Heart right ventricle (tissue), 16 donors: ENCODE measurements at places on chromosomes 16 and 17. TPM values are rescaled to one million over a fixed set of nuclear protein-coding genes. Genes with fewer than 3 reads are reported as not detected.

The FBXO31 gene
- total RNA-seq = 77.5 TPM

GRCh38 chr16:47198180-47198575 is 54.4 kb upstream of the NETO2 start:
- no peaks in the 10 kb centered on the region for H3K27me3 ChIP-seq
- no peak for DNase-seq
- no peak overlapping the region for H3K27ac ChIP-seq

- no peak overlapping the region for H3K4me3 ChIP-seq
- H3K27ac ChIP-seq = no peak overlapping the region
- no peaks in the 10 kb centered on the region for H3K4me1 ChIP-seq
- no peaks in the 10 kb centered on the region for H3K27me3 ChIP-seq
Measured at GRCh38 chr17:36598951-36599401, 2.4 kb upstream of the MRM1 start.

DNA sequence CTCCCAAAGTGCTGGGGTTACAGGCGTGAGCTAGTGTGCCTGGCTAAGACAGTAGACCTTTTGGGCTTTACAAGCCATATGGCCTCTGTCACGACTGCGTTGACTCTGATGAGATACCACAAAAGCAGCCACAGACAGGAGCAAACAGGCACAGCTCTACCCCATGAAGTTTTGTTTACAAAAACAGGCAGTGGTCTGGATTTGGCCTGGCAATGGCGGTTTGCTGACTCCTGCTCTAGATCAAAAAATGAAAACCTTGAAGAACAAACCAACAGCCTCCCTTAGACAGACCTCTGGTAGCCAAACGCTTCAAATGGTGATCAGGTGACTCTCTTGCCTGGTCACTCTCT is 20.7 kb downstream of the SLC43A2 start:
- no peaks in the 10 kb centered on the region for H3K27me3 ChIP-seq
- no peak for DNase-seq
- no peak overlapping the region for H3K4me3 ChIP-seq
- H3K4me1 ChIP-seq = no peaks in the 10 kb centered on the region

DNA sequence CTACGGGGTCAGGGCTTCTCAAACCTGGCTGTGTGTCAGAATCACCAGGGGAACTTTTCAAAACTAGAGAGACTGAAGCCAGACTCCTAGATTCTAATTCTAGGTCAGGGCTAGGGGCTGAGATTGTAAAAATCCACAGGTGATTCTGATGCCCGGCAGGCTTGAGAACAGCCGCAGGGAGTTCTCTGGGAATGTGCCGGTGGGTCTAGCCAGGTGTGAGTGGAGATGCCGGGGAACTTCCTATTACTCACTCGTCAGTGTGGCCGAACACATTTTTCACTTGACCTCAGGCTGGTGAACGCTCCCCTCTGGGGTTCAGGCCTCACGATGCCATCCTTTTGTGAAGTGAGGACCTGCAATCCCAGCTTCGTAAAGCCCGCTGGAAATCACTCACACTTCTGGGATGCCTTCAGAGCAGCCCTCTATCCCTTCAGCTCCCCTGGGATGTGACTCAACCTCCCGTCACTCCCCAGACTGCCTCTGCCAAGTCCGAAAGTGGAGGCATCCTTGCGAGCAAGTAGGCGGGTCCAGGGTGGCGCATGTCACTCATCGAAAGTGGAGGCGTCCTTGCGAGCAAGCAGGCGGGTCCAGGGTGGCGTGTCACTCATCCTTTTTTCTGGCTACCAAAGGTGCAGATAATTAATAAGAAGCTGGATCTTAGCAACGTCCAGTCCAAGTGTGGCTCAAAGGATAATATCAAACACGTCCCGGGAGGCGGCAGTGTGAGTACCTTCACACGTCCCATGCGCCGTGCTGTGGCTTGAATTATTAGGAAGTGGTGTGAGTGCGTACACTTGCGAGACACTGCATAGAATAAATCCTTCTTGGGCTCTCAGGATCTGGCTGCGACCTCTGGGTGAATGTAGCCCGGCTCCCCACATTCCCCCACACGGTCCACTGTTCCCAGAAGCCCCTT is 10.9 kb downstream of the STH start:
- H3K27ac ChIP-seq = no peak overlapping the region
- no peaks in the 10 kb centered on the region for H3K36me3 ChIP-seq
- DNase-seq = no peak
- no peak overlapping the region for H3K4me3 ChIP-seq
- H3K4me1 ChIP-seq = no peaks in the 10 kb centered on the region

- no peak overlapping the region for H3K27ac ChIP-seq
- H3K27me3 ChIP-seq = peaks cover 9% of the 10 kb centered on the region
- H3K36me3 ChIP-seq = no peaks in the 10 kb centered on the region
- H3K4me1 ChIP-seq = no peaks in the 10 kb centered on the region
- no peak for DNase-seq
Measured at GRCh38 chr17:7767405-7768021, 50.0 kb downstream of the DNAH2 start.

DNA sequence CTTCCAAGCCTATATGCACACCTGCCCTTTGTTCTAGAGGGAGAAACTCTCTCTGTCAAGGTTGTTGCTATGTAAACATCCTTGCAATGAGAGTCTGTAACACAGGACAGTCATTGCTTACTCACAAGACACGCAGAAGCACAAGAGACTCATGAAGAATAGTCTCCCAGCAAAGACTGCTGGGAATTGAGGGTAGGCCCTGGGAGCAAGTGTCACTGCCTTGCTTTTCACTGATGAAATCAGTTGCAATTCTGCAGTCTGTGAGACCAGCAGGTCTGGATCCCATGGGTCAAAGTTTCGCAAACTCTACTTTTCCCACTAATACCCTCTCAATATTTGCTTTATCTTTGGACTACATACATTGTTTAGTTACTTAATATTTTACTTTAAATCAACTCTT is 177.4 kb downstream of the FTO start:
- H3K27ac ChIP-seq = no peak overlapping the region
- H3K4me1 ChIP-seq = no peaks in the 10 kb centered on the region
- no peak overlapping the region for H3K4me3 ChIP-seq
